Left hindlimb (tissue), 1 donor: ENCODE measurements at places on chromosomes 6 and 20.

- no peak for DNase-seq
Measured at GRCh38 chr6:20113649-20114224, 98.5 kb downstream of the MBOAT1 start.

- DNase-seq, result peak; percentile 72
Measured at GRCh38 chr20:44747166-44748004, 1.7 kb downstream of the KCNK15 start.

GRCh38 chr6:79079561-79080041 lies 1.5 kb upstream of the PHIP start:
- DNase-seq, result no peak

DNA sequence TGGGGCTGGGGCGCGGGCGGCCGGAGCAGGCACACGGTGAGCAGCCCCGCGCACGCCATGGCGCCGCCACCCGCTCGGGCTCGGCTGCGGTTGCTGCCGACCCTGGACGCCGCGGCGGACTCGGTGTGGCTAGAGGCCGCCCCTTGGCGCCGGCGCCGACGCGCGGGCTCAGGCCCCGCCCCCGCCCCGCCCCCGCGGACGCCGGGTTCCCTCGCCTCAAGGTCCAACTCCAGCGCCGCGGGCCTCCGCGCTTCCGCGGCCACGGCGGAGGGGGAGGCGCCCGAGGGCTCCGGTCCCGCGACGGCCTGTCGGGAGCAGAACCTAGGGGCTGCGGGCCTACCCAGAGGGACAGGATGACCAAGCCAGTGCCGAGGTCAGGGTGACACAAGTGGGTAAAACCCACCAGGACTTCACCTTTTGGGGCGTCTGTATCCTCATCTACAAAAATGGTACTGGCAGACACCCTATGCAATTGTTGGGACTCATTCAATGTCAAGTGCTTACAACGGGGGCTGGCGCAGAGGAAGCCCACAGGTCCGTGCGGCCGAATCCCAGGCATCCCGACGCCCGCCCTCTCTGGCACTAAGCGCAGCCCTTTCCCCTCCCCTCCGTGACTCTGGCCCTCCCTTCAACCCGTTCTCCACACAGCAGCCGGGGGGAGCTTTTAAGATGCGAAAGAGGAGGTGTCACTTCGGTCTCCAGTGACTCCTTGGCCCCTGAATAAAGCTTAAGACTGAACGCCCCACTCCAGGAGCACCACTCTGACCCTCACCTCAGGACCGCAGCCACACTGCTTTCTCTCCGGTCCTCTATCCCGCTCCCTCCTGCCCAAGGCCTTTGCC lies at the start of gene NECAB3:
Gene NECAB3 (minus strand): TSS at position 135 of the 842 bp plus-strand sequence. CDS start 76 bp downstream, at position 59.
- DNase-seq, result peak; percentile 87

DNA sequence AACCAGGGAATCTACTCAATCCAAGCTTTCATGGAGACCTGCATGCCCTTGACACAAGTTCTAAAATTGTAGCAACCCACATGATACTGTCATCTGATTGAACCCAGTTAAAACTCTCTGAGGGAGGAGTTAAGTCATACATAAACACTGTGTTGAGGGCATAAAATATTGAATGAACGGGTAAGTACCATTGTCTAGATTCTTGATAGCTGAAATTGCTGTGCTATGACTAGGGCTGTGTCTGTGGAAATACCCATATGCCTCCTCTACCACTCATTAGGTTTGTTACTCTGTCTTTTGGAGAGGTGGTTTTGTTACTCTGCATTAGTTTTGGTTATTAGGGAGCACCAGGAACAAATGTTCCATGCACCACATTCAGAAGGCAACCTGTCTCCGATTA lies 7.6 kb downstream of the ENPP4 start:
- DNase-seq, result no peak

DNA sequence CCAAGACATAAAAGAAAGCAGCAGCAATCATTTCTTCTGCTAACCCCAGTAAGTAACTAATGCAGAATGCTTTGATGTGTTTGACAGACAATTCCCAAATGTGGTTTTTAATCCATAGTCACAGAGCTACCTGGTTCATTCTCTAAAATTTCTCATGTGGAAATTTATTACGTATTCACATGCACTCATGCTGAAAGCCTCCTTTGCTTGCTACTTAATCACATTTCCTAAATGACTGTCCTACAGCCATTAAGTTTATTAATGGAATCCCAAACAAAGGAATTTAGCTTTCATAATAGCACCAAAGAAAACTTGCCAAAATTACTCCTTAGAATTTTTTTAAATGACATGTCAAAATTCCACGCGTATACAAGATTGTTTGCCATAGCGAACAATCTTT lies 68.6 kb upstream of the MCHR2 start:
- DNase-seq, result no peak

DNA sequence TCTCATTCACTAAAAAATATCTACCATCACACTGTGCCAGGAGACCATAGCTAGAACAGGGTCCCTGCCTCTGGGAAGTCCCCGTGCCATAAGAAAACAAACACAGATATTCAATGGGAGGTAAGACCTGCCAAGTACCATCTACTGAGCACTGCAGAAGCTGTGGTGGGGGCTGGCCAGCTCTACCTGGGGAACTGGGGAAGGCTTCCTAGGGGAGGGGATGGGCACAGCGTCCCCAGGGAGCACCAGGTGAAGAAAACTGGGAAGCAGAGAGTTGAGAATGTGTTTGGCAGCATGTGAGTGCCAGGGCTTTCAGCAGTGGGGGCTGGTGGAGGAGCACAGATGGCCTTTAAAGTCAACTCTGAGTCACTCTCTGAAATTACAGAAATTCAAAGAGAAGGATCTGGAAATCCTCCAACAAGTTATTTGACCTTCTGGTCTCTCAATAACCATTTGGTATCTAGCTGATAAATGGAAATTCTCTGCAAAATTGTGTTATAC lies 85.2 kb downstream of the SHLD1 start:
- DNase-seq, result no peak

DNA sequence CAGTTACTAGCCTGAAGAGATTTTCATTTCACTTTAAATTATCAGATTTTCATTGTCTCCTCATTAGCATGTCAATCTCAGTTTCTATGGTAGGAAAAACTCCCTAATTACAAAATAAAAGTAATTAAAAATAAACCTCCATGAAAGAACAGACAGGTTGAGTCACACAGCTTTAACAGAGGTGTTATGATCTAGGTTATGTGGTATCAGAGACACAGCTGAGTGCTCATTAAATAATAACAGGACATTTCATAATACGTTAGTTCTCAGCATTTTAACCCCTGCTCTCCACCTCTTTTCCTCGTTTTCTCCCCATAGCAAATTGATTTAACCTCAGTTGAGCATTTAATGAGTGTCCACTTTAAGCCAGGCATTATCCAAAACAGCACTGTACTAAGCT lies 21.9 kb downstream of the TPBG start:
- DNase-seq, result no peak

DNA sequence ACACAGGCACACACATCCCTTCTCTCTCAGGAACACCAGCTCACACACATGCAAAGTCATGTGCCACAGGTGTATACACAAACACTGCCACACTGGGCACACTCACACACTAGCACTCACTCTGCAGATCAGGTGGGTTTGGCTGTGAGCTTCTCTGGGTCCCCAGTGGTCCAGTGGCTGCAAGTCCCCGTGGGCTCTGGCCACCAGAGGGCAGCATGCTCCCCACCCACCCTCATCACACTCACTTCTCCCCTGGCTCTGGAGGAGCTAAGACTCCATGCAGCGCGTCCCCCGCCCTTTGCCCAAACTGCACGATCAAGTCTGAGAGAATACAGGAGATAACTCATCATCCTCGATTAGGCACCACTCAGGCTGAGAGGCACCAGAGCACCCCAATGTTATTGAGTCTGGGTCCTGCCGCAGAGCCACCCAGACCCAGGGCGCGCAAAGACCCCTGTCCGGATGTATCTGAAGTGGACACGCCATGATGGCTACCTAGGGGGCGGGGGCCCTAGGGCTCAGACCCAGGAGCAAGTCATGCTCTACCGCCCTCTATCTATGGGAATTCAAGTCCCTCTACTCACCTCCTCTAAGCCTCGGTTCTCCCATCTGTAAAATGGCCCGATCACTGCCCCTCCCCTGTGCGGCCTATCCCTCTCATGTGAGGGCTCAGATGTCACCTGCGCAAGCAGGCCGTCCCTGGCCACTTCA lies 90.5 kb downstream of the GRM4 start:
- peak; percentile 59 for DNase-seq

DNA sequence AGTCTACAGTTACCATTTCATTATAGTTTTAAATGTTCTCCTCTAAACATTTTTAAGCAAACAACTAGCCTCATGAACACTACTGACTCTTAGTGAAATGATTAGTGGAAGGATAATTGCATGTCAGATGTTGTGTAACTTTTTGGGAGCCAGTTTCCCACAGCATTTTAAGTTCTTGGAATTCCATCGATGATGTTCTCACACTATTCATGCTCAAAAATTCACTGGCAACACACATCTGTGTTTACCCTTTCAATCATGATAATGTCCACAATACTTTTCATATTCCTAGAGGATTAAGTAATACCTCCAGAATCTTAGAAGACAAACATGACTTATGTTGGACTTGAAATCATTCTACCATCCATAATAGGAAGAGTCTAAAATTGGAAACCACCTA lies 678.1 kb upstream of the ID4 start:
- DNase-seq, result no peak

DNA sequence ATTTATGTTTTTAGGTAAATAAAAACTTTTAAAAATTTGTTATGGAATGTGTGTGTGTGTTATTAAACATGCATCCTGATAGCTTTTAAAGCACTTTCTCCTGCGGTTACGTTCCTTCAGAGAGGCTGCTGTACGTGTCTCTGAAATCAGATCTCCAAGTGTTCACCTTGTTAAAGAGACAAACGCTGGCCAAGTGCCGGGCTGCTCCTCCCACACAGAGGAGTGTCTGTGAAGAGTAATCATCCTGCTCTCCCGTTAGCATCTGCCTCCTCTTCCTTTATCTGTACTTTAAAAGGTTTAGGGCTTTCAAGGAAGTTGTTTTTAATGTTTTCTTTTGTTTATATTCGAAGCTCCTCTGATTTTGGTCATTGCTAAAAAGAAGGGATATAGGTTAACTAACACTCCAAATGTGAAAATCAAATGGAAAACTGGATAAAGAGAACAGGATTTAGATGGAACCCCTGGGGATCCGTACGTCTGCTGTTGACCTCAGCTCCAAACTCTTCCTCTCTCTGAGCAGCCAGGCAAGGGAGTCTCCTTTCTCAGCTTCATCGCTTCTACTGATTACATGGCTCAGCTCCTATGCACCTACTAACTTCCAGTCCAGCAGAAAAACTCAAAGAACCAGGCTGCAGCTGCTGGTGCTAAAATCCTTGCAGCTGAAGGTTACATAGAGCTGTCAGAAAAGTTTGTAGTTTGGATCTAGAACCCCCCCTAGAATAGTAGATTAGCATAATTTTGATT lies 20.0 kb downstream of the IRF4 start:
- DNase-seq, result no peak

DNA sequence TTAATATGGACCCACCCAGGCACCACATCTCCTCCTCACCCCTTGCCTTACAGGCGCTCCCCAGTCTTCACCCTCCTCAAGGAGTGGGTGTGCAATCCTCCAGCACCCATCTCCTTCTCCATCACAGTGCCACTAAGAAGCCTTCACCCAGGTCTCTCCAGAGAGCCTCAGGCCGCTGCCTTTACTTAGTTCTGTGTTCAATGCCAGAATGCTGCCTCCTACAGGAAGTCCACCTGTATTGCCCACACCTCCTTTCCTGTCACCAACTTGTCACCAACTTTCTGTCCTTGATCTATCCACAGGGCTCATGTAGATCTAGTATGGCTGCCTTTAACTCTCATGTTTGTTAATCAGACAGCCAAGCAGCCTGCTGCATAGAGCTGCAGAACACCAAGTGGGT lies 586 bp upstream of the LST1 start:
- DNase-seq, result no peak

DNA sequence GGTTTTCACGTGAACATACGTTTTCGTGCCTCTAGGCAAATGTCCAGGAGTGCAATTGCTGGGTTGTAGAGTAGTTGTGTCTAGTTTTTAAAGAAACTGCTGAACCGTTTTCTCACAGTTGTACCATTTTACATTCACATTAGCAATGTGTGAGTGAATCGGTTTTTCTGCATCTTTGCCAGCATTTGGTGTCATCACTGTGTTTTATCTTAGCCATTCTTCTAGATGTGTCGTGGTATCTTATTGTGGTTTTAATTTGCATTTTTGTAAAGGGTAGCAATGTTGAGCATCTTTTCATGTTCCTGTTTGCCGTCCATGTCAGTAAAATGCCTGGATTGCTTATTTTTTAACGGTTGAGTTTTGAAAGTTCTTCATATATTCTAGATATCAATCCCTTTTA lies 10.2 kb downstream of the DOK5 start:
- no peak for DNase-seq

DNA sequence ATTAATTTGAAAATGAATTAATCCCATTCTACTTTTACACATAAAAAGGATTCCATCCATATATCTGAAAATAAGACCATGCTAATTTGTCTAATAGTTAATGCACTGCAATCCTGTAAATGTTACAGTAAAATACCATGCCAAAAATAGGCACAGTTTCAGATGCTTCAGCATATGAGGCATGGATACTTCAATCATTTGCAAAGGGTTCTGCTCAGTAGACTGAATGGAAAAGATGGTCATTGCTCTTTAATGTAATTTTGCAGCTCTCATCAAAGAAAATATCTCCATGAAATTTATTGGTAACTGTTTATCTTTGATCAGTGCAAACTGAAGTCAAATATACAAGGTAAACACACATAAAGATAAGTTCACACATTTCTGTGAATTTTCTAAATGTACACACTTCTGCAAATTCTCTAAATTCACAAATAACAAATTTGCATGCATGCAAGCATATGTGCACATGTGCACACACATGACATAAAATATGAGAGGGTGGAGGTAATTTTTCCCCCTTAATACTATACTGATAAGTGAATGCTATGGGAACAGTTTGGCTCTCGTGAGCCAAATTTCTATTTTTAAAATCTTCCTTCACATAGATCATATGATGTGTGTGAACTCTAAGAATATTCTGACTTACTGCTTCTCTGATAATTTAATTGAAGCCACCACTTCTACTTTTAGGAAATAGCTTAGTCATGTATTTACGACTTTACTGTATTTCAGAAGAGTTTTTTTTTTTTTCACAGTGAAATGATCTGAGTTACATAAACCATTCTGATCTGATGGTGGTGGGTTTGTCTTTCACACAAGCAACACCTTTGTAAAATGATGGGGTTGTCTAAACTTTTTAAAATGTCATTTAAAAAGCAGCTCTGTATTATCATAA lies 996.8 kb upstream of the CITED2 start:
- DNase-seq, result no peak

GRCh38 chr20:34472246-34472925 lies 43.8 kb upstream of the DYNLRB1 start:
- DNase-seq, result no peak

DNA sequence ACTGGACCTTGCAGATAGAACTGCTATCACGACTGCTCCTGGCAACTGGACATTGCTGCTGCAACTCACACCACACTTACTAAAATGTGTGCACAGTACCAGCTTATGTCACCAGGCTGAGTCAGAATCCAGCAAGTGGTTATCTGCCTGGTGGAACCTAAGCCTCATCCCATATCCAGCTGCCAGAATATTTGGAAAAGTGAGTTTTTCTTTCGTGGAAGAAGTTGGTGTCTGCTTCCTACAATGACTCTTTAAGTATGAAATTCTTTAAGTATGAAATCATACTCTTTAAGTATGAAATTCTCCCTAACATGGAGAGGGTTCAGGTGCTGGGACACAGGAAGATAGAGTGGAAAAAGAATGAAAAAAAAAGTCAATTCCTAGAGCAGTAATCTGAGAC lies 16.4 kb upstream of the POLR1H start:
- DNase-seq, result no peak
